ENCODE measurements at places on chromosomes 5 and 9.

GRCh38 chr5:134554319-134555222 is 29.1 kb downstream of the JADE2 start:
- DNase-seq, result no peak

GRCh38 chr5:103258957-103259704 is 568 bp downstream of the MACIR start:
- DNase-seq, result peak; percentile 71

GRCh38 chr5:42387563-42387962 is 35.7 kb upstream of the GHR start:
- DNase-seq, result no peak

DNA sequence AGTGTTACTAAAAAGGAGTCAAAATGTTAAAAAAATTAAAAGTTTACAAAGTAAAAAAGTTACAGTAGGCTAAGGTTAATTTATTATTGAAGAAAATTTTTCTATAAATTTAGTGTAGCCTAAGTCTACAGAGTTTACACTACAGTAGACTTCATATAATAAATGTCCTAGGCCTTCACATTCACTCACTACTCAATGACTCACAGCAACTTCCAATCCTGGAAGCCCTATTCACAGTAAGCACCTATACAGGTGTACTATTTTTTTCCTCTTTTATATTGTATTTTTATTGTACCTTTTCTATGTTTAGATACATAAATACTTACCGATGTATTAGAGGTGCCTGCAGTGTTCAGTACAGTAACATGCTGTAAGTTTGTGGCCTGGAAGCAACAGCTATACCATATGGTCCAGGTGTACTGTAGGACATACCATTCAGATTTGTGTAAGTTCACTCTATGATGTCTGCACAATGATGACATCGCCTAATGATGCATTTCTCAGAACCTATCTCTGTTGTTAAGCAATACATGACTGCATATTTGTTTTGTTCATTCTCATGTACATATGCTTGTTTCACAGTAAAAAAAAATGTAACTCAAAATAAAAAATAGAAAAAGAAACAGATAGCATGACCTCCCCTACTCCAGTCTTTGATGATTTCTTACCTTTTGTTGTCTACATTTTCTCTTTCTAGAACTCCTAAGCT is 64.7 kb downstream of the NR3C1 start:
- no peak for DNase-seq

DNA sequence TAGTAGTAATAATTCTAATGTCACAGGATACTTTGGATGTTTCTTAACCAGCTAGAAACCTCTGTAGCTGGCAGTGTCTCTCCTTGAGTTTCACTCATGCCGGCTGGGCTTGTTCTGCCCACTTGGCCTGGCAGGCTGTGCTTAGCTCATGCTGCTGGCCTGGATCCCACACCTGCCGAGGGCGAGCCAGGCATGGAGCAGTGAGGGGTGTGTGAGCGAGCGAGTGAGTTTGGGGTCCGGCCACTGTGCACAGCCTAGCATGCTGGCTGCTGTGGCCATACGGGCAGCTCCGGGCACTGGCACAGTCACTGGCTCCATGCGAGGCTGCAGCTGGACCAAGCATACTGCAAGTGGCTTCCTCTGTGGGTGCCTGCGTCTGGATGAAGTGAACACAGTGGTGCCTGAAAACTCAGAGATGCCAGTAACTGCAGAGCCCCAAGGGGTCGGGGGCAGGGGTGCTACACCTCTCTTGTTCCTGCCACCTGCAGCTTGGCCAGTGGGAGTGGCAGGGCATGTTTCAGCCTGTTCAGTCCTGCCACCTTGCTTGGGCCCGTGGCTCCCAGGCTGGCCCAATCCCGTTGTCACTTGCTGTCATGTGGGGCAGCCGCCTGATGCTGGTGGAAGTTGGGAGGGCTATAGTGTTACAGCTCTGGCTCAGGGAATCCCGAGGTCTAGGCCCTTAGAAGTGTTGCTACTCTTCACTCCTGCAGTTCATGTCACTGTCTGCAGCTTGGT is 9.9 kb downstream of the FSD1L start:
- DNase-seq, result no peak

DNA sequence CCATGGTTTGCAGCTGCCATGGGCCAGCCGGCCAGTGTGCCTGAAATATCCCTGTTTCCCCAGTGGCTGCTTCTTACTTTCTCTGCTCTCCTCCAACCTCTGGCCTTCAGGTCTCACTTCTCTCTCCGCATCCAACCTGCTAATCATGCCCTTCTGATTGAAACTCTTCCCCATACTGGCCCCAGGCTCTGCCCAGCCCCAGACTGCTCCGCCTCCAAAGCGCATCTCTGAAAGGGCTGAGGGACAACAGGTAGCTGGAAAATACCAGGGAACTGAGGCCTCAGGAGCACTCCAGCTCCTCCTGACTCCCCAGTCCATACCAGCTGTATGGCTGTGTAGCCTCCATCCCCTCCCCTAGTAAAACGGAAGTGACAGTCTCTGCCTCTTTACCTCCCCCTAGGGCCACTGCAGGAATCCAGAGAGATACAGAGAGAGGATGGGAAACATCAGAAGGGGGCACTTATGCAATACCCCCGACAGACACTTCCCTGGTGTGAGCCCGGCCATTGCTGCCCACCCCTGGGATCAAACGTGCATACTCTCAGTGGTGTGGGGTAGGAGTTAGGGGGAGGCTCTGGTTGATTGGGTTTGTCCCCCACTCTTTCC is 34.2 kb downstream of the PAX5 start:
- DNase-seq, result no peak

GRCh38 chr5:64108674-64109073 is 57.0 kb upstream of the RNF180 start:
- no peak for DNase-seq

- no peak for DNase-seq
Measured at GRCh38 chr5:160452036-160452435, 30.4 kb downstream of the PTTG1 start.

- no peak for DNase-seq
Measured at GRCh38 chr5:33472805-33473409, 32.1 kb downstream of the TARS1 start.

GRCh38 chr5:172714491-172715420 is 56.2 kb downstream of the DUSP1 start:
- peak; percentile 46 for DNase-seq

- no peak for DNase-seq
Measured at GRCh38 chr5:59238126-59238902, 655.2 kb downstream of the PDE4D start.

DNA sequence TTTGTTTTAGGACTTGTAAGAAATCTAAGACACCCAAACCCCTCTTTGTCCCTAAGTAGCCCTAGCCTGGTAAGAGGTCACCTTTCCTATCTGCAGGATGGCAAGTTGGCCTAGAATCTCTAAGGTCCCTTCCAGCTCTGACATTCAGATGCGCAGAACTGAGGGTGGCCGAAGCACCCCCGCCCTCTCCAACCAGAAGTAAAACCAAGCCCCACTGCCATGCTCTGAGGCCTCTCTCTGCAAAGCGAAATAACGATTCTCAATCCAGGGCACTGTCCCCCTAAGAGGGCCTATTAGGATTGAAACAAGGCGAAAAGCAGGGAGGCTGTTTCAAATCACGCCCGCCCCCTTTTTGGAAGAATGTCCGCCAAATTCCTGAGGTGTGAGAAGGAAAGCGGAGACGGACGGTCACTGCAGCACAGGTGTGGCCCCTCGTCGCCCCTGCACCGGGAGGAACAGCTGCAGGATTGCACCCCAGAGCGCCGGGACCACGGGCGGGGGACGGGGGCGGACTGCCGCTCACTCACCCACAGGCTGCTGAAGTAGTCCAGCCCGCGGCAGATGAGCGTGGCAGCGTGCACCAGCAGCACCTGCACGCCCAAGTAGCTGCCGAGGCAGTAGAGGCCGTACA is 824 bp downstream of the TMEM245 start:
- peak; percentile 48 for DNase-seq

- no peak for DNase-seq
Measured at GRCh38 chr9:69578026-69578425, 94.1 kb downstream of the APBA1 start.

- no peak for DNase-seq
Measured at GRCh38 chr9:134621558-134622110, 20.0 kb upstream of the COL5A1 start.

- no peak for DNase-seq
Measured at GRCh38 chr9:87427851-87428506, 69.7 kb upstream of the DAPK1 start.

DNA sequence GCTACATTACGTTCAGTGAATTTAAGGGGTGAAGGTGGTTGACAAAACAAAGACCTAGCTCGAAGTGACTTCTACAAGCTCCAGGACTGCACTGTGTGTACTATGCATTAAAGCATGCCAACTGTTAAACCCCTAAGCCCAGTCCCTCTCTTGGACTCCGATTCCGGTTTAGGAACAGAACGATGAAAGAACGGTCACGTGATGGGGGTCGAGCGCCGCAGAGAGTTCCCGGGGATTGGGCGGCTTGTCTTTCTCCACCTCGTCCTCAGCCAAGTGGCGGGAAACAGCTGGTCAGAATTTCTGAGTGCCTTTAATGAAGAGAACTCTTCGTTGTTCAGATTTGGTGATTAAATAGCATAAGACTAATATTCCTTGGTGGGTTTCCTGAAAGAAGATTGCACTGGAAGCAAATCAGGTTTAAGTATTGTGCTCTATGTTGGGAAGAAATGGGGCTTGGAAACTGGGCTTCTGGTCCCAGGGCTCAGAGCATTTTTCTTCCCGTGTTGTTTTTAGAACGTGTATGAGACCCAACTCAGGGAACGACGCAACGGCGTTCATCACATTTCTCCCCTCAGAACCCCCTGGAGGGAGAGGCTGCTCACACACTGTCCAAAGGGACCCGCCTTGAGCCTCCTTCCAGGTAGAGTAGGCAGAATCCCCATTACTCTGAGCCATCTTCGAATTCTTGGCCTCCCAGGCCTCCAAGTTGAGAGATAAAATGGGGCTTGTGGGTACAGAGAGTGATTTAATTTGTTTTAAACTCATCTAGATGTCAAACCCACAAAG is 25.3 kb downstream of the IRX2 start:
- DNase-seq, result no peak

- no peak for DNase-seq
Measured at GRCh38 chr5:39083968-39084367, 9.8 kb upstream of the RICTOR start.

- no peak for DNase-seq
Measured at GRCh38 chr9:107323836-107324585, 40.9 kb downstream of the RAD23B start.

DNA sequence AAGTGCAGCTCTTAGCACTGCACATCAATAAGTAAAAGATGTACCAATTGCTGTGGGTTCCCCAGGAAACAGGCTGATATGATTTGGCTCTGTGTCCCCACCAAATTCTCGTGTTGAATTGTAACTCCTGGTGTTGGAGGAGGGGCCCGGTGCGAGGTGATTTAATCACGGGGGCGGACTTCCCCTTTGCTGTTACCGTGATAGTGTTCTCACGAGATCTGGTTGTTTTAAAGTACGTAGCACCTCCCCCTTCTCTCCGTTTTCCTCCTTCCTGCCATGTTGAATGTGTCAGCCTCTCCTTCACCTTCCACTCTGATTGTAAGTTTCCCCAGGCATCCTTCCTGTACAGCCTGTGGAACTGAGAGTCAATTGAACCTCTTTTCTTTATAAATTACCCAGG is 93.2 kb upstream of the ACTBL2 start:
- DNase-seq, result no peak

DNA sequence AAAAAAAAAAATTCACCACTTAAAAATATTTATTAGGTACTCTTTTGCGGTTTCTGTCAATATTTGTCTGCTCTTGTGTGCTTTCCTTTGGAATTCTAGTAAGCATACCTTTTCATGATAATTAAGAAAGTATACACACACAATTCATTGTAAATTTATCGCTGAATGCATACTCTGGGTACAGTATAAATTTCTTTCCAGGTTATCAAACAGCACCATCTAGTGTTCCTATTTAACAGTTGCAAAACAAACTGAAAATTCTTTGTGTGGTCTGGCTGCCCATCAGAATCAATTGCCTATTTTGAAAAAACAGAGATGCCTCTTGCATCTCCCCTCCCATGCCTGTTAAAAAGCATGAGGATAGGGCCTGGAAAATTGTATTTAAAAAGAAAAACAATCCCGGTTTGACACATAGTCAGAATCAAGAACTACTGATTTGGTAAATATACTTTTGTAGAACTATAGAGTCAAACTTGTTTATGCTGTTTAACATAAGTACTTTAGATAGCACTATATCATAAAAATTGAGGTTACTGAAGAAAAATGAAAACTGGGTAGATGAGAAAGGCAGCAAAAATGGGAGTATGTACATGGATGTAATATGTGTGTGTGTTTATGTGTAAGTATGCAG is 16.2 kb downstream of the PGGT1B start:
- DNase-seq, result no peak

DNA sequence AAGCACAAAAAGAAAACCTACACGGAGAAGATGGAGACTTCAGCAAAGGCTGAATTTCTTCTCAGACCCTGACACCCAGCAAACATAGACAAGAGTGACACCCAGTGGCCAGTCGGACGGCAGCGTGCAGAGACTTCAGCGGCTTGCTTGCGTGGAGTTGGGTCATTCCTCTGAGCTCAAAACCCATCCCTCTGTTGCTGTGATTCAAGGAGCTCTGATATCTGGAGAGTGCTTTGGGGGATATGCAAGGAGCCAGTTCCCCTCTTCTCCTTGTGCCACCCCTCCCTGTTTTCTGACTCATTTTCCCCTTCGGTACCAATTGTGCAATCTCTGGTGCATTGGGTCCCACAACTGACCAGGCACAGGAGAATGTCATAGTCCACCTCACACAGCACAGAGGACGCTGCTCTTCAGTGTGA is 27.5 kb downstream of the SH3TC2 start:
- peak; percentile 71 for DNase-seq

GRCh38 chr5:150255659-150256409 is 33.7 kb downstream of the CAMK2A start:
- no peak for DNase-seq

GRCh38 chr5:37954561-37954960 is 114.7 kb upstream of the GDNF start:
- DNase-seq, result no peak

DNA sequence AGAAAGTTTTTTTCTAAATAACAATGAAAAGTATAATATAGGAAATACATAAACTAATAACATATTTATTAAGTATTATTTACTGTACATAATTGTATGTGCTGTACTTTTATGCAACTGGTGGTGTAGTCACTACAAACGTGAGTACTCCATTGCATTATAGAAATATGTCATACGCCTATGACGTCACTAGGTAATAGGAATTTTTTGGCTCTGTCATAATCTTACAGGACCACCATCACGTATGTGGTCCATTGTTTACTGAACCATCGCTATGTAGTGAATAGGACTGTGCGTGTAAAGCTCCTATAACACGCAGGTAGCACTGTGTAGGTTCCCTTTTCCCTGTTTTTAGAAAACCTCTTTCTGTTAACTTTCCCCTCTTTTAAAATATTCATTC is 255.0 kb downstream of the SH3GL2 start:
- no peak for DNase-seq

GRCh38 chr5:127935398-127935797 is 148.2 kb upstream of the SLC12A2 start:
- no peak for DNase-seq

- no peak for DNase-seq
Measured at GRCh38 chr5:145777445-145778063, 57.6 kb downstream of the PRELID2 start.

- DNase-seq, result no peak
Measured at GRCh38 chr9:18479405-18479804, 5.5 kb downstream of the ADAMTSL1 start.

Data from substantia nigra (tissue), 51 donors.